ENCODE measurements at places on chromosomes 12 and 14.

DNA sequence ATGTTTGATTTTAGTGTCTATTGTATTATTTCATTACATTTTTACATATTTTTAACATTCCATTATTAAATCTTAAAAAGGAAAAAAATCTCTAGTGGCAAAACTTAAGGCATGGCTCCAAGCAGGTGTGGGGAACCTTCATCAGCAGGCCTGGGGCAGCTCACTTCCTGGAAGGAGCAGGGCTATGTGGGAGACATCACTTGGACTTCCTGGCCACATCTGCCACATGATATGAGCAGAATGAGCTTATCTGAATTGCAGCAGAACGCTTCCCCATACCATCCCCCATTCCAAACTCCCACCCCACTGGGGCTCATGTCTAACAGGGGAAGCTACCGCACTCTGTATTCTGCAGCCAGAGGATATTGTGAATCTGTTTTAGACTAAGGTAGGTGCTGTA, 35.0 kb upstream of the KCNA1 start:
- no peak for DNase-seq

DNA sequence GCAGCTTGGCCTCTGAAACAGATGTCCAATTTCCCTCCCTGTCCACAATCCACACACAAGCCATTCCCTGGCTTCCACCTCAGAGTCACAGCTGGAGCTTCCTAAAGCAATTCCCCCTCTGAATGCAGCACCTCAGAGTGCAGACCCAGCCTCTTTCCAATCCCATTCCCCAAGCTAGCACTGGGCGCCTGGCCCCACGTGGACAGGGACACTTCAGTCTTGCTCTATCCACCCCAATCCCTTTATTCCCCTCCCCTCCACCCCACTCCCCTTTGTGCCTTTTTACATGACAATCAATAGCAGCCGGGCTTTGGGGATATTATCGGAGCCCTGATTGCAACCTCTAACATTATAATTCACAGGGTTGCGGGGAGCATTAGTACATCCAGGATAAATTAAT, 292.6 kb downstream of the TTC8 start:
- DNase-seq = no peak

GRCh38 chr14:77908847-77909246, 108.9 kb downstream of the ADCK1 start:
- DNase-seq = no peak

DNA sequence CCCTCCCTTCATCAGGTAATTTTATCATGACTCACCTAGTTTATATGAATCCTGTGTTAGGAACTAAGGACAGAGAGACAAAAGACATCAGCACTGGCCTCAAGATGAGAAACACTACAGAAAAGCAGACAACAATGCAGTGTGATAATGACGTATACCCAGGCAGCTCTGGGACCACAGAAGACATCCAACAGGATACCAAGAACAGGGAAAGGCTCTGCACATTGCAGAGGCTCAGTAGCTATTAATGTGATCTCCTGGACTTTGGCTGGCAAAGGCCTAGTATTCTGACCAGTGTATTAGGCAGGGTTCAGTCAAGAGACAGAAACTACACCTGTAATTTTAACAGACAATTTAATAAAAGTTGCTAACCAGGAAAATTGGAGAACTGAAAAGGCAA, 39.7 kb downstream of the CDK17 start:
- DNase-seq = no peak

GRCh38 chr14:34804933-34805332, 70.2 kb downstream of the BAZ1A start:
- DNase-seq = no peak

DNA sequence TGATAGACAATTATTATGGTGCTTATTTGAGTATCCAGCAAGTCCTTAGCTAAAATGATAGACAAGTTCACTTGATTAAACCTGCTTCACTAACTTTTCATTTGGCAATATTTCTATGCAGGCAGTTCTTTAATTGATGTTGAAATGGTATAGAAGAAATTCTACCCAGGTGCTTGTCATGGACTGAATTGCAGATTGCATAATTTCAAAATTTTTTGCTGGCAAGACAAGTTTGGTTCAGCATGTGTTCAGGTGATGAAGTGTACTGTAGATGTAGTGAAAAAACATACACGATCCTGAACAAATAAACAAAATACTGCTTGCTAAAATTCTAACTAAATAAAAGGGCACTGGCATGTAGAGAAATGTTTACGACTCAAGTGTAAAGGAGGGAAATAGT, 189.0 kb downstream of the FOXA1 start:
- DNase-seq = no peak

DNA sequence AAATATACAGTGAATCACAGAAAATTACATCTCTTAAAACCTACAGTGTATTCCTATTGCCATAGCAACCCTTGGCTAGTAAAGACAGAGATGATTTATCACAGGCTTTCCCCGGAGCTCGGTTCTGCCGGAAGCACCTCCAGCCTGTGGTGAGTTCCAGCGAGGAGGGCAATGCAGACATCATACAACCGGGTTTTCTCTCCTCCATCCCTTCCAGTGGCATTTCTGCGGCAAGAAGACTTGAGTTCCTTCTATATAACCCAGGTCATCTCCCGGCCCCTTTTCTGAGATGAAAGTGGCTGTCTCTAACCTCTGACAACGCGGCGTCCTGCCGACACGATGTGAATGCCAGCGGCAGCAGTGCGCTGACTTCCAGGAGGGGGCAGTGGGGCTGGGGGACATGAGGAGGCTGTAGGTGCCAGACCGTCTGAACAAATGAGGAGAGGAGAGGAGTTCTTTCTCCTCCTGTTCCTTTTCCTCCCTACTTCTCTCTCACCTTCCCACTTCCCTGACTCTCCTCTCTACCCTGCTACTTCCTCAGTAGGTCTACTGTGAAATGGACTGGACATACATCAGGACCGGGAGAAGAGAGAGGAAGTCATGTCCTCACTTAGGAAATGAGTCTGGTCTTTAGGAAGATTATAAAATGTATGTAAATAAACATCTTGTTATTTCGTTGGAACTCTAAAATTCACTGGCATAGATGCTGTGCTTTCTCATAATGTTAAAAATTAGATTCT, 68.6 kb upstream of the MAX start:
- DNase-seq = no peak

DNA sequence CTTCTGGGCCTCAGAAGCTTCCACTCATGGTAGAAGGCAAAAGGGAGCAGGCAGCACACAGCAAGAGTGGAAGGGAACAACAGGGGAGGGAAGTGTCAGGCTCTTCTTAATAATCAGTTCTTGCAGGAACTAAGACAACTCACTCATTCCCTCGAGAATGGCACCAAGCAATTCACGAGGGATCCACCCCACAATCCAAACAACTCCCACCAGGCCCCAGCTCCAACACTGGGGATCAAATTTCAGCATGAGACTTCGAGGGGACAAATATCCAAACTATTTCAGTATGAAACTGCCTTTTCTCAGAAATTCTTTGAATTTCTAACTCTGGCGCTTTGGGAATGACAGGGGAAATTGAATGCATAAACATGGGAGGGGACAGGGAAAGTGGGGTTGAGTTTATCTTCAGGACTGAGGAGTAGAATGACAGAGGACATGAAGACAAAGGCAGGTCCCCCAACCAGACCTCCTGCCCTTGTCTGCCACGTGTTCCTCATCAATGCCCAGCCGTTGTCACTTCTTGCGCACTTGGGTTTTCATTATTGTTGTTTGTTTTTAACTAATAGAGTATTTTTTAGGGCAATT, 24.6 kb upstream of the APOF start:
- no peak for DNase-seq

GRCh38 chr14:102594514-102595175, 2.2 kb downstream of the RCOR1 start:
- peak; percentile 84 for DNase-seq

GRCh38 chr12:68798882-68799234, 9.1 kb upstream of the MDM2 start:
- DNase-seq = no peak

- DNase-seq = no peak
Observed at GRCh38 chr14:21248739-21249411, 20.4 kb downstream of the HNRNPC start.

DNA sequence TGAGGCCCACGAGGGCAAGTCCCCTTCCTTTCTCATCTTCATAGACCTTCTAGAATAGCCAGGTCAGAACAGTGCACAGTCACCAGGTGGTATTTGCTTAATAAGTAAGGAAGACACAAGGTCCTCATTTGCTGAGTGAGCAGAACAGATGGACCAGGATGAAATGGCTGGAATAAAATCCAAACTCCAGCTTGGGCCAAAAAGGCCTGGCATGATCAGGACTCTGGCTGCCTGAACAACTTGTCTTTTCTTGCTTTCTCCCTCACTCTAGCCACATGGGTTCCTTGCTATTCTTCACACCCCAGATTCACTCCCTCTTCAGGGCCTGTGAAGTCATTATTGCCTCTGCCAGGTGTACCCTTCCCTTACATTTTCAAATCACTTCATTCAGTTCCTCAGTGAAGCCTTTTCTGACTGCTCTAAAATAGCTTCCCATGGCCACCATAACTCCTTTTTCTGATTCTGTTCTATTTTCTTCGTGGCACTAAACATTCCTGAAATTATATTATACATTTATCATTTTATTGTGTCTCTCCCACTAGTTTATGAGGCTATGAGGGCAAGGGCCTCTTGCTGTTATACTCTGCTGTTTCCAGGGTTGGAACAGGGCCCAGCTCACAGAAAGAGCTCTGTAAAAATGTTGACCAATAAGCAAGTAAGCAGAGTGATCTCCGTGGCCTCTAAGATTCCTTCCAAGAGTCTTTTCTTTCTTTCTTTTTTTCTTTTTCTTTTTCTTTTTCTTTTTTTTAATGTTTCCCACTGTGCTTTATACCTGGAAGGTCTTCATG, 150.8 kb downstream of the TTC8 start:
- no peak for DNase-seq

GRCh38 chr12:132175496-132176384, 31.5 kb downstream of the NOC4L start:
- no peak for DNase-seq

DNA sequence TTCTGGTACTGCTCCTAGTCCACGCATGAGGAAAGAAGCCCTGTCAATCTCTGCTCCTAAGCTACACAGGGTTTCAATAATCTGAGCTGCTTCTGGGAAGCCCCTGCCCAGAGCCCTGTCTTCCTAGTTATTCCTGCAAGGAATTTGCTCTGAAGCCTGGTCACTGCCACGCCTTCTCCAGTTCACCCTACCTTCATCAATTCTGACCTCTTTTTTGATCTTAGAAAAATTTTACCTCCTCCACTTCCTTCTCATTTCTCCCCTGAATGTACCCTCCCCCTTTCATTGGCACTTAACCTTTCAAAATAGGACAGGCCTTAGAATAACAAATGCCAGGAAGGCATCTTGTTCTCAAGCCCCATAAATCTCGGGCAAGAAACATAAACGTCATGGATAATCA, 14.9 kb upstream of the LRRK2 start:
- DNase-seq = no peak

GRCh38 chr12:111006621-111007020, 86.2 kb upstream of the MYL2 start:
- DNase-seq = no peak

- no peak for DNase-seq
Observed at GRCh38 chr14:30757082-30757481, 117.3 kb upstream of the COCH start.

GRCh38 chr14:76814726-76815645, 2.3 kb upstream of the ANGEL1 start:
- no peak for DNase-seq

- no peak for DNase-seq
Observed at GRCh38 chr14:53938136-53938837, 18.3 kb downstream of the BMP4 start.

DNA sequence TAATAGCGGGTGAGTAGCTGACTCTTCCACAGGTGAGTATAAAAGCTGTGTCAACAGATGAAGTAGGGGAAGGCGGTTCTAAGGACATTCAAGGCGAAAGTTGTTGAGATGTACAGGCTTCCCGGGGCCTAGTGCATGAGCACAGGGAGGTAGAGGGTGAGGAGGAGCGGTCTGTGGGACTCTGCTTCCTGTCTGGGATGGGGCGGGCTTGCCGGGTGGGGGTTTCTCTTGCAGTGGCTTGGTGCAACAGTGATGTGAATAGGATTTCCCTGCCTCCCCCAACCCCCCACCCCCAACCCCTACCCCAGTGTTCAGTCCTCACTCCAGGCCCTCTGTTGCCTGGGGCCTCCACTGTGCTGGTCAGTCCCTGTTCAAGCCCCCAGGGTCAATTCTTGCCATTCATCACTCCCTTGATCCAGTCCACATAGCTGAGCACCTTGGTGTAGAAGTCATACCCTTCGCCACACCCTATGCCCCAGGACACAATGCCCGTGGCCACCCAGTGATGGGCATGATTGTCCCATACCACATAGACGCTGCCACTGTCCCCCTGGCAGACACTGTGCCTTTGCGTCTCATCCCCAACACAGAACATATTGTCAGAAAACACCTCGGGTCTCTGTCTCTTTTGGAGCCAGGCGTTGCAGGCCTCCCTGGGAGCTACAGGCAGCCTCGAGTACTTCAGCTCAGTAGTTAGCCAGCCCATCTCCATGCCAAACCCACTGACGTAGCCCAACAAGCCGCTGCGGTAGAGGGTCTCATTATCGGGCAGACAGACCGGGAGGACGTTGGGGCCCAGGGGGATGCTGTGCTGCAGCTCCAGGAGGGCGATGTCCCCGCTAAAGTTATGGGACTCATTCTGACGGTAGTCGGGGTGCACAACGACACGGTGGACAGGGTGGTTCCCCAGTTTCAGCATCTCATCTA, 4.0 kb upstream of the C1R start:
- DNase-seq = no peak

DNA sequence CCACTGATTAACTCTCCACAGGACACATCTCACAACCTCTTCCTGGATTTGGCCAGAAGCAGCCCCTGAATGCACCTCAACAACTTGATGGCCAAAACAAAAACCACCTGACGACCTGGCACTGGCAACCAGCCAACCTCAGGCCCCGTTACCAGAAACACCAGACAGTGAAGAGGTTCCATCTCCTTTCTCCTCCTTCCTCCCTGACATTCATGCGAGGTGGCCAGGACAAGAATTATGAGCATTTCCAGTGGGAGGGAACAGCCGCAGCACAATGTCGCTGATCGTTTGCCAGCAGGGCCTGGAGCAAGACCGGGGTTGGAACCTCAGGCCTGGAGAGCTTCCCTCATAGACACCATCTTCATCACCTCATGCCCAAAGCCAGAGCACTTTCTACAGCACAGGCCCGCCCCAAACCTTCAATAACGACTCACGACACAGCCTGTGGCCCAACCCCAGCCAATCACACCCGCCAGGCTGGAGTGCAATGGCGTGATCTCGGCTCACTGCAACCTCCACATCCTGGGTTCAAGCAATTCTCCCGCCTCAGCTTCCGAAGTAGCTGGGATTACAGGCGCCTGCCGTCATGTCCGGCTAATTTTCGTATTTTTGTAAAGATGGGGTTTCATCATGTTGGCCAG, 48.7 kb downstream of the CCDC88C start:
- DNase-seq = no peak
